ENCODE measurements at places on chromosomes 13 and 19.

GRCh38 chr13:113474179-113474578, 16.3 kb downstream of the DCUN1D2 start:
- DNase-seq, result no peak

DNA sequence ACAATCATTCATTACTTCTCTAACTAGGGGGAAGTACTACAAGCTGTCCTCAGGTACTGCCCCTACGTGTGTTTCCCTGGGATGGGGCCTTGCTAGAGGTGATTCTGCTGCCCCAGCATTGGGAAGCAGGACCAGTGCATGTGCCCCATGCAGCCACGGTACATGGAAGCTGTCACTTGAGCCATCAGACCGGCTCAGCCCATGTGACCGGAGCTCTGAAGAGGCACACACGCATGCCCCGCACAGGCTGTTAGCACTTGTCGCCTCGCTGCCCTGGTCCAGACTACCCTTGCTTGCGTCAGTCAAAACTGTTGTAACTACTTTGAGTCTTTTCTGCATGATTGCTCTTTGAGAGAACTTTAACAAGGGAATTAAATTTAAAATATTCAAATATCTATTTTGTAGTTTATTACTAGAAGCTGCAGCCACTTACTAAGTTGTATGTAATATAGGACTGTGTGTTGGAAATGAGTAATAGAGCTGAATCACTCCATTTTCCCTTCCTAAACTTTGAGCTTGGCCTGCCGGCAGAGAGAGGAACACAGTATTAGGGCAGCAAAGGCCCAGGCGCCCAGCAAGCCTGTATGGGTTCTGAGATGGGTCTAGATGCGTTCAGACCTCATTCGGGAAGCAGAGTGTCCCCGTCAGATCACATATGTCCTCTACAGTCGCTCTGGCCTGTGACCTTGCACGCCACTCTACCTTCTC, 42.2 kb downstream of the DHRS12 start:
- no peak for DNase-seq

GRCh38 chr13:40061466-40062450, 406.3 kb downstream of the COG6 start:
- no peak for DNase-seq

GRCh38 chr19:1986357-1987162, 29.0 kb downstream of the BTBD2 start:
- DNase-seq, result no peak

DNA sequence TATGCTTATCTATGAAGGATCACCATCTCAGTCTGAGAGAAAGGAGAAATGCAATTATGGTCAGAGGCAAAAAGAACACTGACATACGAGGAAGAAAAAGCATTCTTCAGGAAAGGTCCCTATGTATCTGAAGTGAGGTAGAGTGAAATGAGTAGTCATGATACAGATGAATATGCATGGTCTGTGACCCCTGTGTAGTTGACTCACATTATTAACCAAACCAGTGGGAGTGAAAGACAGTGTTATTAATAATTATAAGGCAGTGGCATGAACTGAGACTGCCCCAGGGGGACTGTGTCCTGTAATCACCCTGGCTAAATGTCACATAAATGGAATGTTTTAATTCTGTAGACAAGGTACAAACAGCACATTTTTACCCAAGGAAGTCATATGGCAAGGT, 1320.2 kb upstream of the PCDH9 start:
- no peak for DNase-seq

- no peak for DNase-seq
These were observed at the start of gene ZNF728 for GRCh38 chr19:23002690-23003422. ZNF728 (minus strand) TSS chr19:23003176; CDS start chr19:23003030, 146 bp downstream.

GRCh38 chr13:99264051-99264450, 5.9 kb upstream of the GPR18 start:
- no peak for DNase-seq

DNA sequence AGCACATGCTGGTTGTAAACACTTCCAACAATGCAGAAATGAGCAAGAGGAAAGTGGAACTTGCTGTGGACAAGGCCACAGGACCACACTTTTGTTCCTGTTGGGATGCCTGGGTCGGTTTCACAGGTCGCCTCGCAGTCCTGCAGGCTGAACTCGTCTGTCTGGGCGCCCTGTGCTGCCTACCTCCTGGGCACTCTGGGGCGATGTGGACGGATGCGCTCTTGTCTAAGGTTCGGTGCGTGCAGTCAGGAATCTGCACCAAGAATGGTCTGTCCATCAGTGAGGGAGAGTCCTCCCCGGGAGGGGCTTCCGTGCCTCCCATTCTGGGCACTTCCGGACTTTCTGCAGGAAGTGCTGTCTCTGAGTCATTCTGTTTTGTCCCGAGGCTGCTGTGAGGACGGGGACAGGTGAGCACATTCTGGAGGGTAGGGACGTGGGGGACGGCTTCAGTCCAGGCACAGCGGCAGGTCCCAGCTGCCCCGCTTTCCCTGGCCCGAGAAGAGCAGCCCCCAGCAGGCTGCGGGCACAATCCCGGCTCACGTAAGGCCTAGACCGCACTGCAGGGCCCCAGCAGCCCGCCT, 24.1 kb upstream of the SLITRK1 start:
- DNase-seq, result no peak

DNA sequence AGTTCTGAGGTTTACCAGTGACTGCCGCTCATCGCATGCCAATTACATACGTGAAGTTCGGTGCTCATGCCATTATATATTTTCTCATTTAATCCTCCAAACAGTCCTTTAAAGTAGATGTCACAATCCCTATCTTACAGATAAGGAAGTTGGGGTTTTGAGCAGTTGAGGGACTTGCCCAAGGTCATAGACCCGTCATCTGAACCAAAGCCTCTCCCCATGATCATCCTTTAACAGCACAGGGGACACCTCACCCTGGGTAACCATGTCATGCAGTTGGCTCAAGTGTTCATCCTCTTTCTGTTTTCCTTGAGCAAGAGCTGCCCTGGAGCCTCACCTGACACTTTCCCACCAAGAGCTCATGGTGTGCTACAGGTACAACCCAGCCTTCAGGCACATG, 69.1 kb downstream of the HSPH1 start:
- DNase-seq, result no peak

DNA sequence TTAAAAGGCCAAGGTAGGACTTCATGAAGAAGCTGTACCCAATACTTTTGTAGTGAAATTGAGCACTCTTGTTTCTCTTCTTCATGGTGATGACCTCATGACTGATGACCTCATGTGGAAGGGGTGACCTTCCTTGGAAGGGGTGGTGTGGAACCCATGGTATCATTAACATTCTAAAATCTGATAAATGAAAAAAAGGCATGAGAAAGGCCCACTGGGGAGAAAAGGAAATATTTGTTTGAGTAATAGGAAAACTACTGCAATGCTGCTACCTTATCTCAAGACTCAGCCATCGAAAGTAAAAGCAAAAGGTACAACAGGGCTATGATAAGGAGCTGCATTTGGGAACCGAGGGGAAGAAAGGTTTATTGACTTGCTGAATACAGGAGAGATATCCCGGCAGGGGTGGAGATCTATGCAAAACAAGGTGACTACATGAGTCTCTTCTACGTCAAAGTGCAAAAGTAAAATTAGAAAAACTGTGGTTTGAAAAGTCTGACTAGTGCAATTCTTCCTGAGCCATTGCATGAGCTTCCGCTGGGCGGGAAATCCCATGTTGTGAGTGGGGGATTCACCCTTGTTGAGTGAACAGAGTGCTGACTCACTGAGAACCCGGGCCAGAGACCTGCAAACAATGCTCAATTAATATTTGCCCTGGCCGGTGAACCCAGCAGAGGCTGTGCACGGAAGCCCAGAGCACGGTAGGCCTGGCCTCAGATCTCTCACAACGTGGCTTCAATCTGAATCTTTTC, 138.9 kb upstream of the RFC3 start:
- peak; percentile 25 for DNase-seq

GRCh38 chr13:33353646-33354045, 68.1 kb upstream of the STARD13 start:
- DNase-seq, result no peak

GRCh38 chr13:110509971-110510786, 51.3 kb downstream of the RAB20 start:
- DNase-seq, result no peak

GRCh38 chr19:41014643-41015042, 23.6 kb downstream of the CYP2B6 start:
- no peak for DNase-seq

DNA sequence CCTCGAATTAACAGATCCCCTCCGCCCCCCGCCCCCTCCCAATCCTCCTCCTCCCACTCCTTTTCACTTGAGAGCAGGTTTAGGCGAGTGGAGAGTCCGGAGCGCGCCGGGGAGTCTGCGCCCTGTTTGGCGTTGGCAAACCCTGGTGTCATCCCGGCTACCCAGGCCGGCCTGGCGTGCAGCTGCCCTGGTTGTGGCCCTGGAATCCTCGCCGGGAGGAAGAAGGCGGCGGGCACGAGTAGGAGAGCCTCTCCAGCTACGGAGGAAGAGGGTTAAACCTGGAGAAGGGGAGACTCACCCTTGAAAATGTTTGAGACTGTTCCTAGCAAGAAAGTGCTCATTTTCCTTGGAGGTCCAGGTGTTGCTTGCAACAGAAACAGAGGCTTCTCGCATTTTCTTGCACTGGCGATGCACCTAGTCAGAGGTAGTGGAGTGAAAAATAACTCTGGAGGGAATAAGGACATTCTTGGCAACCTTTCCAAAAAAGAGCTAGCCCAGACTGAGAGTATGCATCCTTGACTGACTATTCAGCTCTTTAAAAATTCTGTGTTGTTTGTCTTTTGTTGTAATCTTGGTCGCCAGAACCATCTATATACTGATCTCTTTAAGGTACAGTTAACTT, 1.3 kb upstream of the SOX21 start:
- DNase-seq, result no peak

DNA sequence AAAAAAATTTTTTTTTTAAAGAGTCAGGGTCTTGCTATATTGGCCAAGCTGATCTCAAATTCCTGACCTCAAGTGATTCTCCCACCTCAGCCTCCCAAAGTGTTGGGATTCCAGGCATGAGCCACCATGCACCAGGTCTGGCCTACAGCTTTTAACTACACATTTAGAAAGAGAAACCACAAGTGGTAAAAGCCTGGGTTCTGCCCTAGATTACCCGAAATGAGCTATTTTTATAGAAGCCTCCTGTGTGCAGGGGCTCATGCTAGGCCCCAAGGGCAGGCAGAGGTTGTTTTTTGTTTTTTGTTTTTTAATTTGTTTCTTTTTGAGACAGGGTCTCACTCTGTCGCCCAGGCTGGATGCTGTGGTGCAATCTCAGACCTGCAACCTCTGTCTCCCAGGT, 14.0 kb upstream of the MYADM start:
- no peak for DNase-seq

GRCh38 chr19:34454091-34454490, 25.9 kb downstream of the UBA2 start:
- no peak for DNase-seq

DNA sequence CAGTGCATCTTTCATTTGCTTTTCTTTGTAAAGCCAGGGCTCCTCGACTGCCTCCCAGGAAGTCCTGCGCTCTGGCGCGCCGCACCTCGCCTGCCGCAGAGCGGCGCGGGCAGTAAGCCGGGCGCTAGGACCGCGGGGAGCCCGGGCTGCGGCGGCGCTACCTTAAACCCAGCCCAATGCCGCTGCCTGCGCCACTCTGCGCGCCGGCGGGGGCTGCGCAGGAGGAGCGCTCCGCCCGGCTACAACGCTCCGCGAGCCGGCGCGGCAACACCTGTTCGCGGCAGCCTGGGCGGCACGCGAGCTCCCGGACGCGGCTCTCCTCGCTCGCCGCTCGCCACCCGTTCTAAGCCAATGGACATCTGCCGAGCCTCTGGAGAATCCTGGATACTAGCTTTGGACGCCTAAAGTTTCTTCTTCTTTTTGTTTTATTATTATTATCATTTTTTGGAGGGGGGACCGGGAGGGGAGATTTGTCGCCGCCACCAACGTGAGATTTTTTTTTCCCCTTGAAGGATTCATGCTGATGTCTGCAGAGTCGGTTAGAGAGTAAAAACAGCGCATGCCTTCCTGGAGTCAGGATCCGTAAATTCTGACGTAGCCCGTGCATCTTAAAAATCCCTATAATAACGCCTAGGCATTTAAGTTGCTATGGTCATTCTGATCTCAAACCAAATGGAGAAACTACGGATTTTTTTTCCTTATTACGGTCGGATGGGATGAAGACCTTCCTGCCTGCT, at the start of gene FGF9:
TSS of gene FGF9 (plus strand) at position 191 of the 737 bp plus-strand sequence. CDS start 840 bp downstream, outside the sequence.
- peak; percentile 70 for DNase-seq

DNA sequence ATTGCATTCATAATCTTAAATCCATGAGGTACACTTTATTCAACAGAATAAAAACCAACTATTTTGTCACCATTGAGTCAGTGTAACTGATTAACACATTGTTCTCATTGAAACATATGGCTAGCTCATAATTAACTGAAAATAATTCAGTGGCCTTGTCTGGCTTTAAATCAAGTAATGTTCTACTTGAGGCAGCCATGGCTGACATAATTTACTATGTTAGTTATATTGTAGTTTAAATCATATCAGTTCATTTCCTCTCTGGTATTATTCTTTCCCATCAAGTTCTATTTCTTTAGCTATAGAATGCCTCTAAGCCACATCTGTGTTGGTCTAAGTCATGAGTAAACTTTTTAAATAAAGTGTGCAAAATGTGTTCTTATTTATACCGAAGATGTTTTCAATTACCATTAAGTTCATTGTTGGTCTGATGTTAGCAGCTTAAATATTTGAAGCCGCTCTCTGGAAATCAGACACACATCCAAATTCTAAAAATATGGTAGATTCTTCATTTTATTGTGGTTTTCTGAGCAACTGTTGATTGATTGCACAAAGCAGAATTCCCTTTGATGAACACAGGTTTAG, 393.7 kb downstream of the GPC6 start:
- DNase-seq, result no peak

GRCh38 chr19:40609561-40610395, 8.6 kb downstream of the LTBP4 start:
- peak; percentile 83 for DNase-seq

- no peak for DNase-seq
These were observed 14.9 kb upstream of the SCN1B start for GRCh38 chr19:35015270-35015953.

- no peak for DNase-seq
These were observed 21.4 kb downstream of the CARS2 start for GRCh38 chr13:110684388-110685056.

- no peak for DNase-seq
These were observed 34.1 kb downstream of the DLEU7 start for GRCh38 chr13:50809133-50810090.

- no peak for DNase-seq
These were observed 303.1 kb downstream of the PCDH9 start for GRCh38 chr13:66926851-66927524.

- DNase-seq, result no peak
These were observed 51.4 kb downstream of the EFNB2 start for GRCh38 chr13:106484084-106484483.
